ENCODE measurements at places on chromosomes 11 and 22. TPM values are rescaled to one million over a fixed set of nuclear protein-coding genes. Genes with fewer than 3 reads are reported as not detected.
A peak's percentile ranks its signal among the peaks of the same experiment; 100 is the strongest.

DNA sequence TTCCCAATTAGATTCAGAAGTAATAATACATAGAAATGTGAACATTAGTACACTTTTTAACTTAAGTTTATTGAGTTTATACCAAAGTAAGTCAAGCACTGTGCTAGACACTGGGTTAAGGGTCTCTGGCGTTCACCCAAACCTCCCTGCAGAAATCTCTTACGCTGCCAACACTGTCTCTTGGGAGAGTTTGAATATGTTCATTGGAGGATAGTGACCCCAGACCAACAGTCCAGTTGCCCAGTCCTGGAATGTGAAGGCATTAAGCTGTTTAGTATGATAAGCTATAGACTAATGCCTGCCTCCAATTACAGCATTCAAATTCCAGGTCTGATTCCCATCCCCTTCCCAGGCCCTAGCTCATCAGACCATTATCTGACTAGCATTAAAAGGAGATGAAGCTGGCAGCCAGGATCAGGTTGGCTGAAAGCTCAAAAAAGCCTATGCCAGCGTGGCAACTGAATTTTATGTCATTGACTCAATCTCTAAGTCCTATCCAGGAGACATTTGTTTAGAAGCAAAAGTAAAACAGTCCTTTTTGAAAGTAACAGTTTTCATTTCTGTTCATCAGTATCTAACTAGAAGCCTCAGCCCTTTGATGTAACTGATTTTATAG, 77.8 kb downstream of the SFI1 start:
- H3K4me1 ChIP-seq, result no peaks in the 10 kb centered on the region
- H3K36me3 ChIP-seq, result no peaks in the 10 kb centered on the region
- H3K4me3 ChIP-seq, result no peak overlapping the region
- H3K27me3 ChIP-seq, result no peaks in the 10 kb centered on the region
- DNase-seq, result no peak

OR6A2 gene
- total RNA-seq, result 0.57 TPM

GRCh38 chr11:92554688-92555087, 330.1 kb downstream of the FAT3 start:
- H3K27me3 ChIP-seq, result no peaks in the 10 kb centered on the region
- H3K36me3 ChIP-seq, result no peaks in the 10 kb centered on the region
- no peak overlapping the region for H3K4me3 ChIP-seq
- DNase-seq, result no peak

CASP12 gene
- 0.85 TPM for total RNA-seq

DNA sequence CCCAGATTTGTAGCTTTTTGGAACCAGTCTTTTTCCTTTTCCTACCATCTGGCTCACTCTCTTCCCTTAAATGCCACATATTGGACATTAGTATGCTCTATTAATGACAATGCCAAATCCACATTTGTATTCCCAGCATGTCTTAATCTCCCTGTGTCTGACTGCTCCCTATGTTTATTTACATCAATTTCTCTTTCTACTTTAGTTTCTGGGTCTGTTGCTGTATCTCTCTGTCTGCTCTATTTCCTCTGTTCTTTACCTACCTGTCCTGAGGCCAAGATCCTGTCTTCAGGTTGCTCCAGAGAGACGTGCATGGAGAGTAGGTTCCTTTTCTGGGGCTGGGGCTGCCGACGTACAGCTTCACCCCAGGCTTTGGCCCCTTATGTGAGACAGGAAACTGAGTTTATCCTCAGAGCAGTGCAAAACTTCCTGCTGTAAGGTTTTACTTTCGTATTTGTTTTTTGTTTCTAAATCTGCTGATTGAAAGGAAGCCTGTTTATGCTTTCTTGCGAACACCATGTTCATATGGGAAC, 25.6 kb downstream of the OR2AG2 start:
- H3K4me3 ChIP-seq, result no peak overlapping the region
- no peaks in the 10 kb centered on the region for H3K27me3 ChIP-seq
- DNase-seq, result no peak
- H3K36me3 ChIP-seq, result no peaks in the 10 kb centered on the region
- peak overlapping the region; percentile 45 for H3K27ac ChIP-seq

- no peaks in the 10 kb centered on the region for H3K27me3 ChIP-seq
- no peak overlapping the region for H3K27ac ChIP-seq
Measured at GRCh38 chr22:29569011-29569678, 11.8 kb downstream of the NIPSNAP1 start.

GLB1L2 gene
- total RNA-seq, result 60.0 TPM

DNA sequence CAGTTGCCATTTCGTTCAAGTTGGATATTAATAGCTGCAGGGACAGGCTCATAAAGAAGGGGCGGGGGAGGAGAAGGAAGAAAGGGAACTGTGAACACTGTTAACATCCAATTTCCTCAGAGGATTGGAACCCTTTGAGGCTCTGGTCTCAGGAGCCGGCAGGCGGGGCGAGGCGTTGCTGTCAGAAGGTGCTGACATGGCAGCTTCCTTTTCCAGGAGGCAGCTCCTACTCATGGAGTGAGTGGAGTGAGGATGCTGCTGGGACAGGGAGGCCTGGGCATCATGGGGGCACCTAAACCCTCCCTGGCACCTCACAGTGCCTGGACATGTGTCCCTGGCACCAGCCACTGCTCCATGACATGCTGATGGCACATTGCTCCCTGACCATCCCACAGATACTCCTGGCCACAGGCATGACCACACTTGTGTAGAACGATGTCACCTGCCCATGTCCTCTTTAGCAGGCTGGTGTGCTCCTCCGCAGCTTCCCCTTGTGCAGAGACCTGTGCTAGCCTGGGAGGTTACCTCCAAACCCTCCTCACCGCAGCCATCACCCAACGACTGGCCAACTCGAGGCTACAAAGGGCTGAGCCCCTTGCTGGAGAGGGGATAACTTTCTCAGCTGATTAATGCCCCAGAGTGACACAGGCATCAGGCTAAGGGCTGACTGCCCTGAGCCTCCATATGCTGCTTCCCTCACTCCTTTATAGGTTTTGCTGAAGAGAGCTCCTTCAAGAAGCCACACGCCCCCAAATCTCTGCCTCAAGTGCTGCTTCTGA, 79.6 kb upstream of the NECTIN1 start:
- no peak overlapping the region for H3K27ac ChIP-seq
- no peak overlapping the region for H3K4me3 ChIP-seq
- H3K27me3 ChIP-seq, result no peaks in the 10 kb centered on the region

GRCh38 chr11:76284161-76284560, 77.9 kb upstream of the WNT11 start:
- no peak overlapping the region for H3K4me3 ChIP-seq
- H3K4me1 ChIP-seq, result no peaks in the 10 kb centered on the region

FCHSD2 gene
- total RNA-seq, result 9.9 TPM

- H3K27ac ChIP-seq, result no peak overlapping the region
- no peaks in the 10 kb centered on the region for H3K36me3 ChIP-seq
- no peak for DNase-seq
- no peaks in the 10 kb centered on the region for H3K4me1 ChIP-seq
- no peak overlapping the region for H3K4me3 ChIP-seq
- H3K27me3 ChIP-seq, result no peaks in the 10 kb centered on the region
Measured at GRCh38 chr11:128832121-128832497, 35.0 kb downstream of the KCNJ1 start.

DNA sequence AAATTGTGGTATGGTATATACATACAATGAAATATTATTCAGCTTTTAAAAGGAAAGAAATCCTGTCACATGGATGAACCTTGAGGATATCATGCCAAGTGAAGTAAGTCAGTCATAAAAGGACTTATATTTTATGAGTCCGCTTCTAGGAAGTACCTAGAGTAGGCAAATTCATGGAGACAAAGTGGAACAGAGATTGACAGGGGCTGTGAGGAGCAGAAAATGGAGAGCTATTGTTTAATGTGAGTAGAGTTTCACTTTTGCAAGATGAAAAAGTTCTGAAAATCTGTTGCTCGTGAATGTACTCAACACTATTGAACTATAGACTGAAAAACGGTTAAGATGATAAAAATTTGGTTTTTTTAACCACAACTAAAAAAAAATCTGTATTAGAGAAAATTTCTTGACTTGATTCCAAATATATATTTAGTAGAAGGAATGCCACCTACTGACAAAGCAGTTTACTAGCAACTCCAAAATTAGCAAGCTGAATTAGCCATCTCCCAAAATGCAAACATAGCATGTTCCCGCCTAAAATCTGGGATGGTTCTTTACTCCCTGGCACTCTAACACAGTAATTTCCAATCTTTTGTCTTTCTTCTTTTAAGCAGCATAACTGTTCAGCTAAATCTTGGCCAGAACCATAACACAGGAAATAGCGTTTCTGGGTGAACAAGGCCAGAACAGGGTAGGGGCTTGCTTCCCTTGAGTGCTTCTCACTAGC, 1.5 kb downstream of the UFD1 start:
- H3K36me3 ChIP-seq, result peaks cover under 1% of the 10 kb centered on the region
- H3K27ac ChIP-seq, result peak overlapping the region; percentile 96
- no peak for DNase-seq
- H3K4me1 ChIP-seq, result peaks cover 5% of the 10 kb centered on the region

DNA sequence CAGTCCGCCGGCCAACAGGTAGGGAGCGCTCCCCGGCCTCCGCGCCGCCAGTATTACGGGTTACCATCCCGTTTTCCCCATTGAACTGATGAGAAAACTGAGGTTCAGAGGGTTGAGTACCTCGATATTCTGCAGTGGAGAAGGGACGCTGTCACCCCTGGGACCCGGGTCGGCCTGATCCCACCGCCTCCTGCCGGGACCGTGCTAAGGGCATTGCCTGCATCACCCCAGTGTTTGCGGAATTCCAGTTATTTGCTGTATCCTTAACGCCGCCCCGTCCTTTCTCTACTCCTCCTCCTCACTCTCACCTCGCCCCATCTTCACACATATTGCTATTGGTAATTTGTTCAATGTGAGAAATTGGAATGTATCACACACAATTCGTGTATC, 370 bp upstream of the A4GALT start:
- H3K4me1 ChIP-seq, result peaks cover 7% of the 10 kb centered on the region
- DNase-seq, result no peak
- H3K36me3 ChIP-seq, result no peaks in the 10 kb centered on the region
- peak overlapping the region; percentile 88 for H3K4me3 ChIP-seq
- H3K27ac ChIP-seq, result peak overlapping the region; percentile 91

GRCh38 chr11:40227730-40228129, 1231.7 kb downstream of the LRRC4C start:
- H3K4me1 ChIP-seq, result no peaks in the 10 kb centered on the region
- no peak overlapping the region for H3K4me3 ChIP-seq

GRCh38 chr11:87491381-87491780, 453.6 kb downstream of the TMEM135 start:
- H3K27ac ChIP-seq, result no peak overlapping the region
- no peak for DNase-seq
- no peak overlapping the region for H3K4me3 ChIP-seq
- no peaks in the 10 kb centered on the region for H3K4me1 ChIP-seq
- no peaks in the 10 kb centered on the region for H3K27me3 ChIP-seq
- no peaks in the 10 kb centered on the region for H3K36me3 ChIP-seq

BIK gene
- 68.4 TPM for total RNA-seq

DNA sequence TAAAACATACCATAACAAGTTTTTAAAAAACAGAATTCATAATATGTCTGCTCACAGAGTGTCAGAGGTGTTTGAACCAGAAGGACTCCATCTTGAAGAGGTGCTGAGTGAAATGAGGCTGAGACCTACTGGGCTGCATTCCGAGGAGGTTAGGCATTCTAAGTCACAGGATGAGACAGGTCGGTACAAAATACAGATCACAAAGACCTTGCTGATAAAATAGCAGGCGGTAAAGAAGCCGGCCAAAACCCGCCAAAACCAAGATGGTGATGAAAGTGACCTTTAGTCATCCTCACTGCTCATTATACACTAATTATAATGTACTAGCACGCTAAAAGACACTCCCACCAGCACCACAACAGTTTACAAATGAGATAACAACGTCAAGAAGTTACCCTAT, 116.4 kb downstream of the ARHGAP32 start:
- no peak overlapping the region for H3K4me3 ChIP-seq
- H3K27me3 ChIP-seq, result no peaks in the 10 kb centered on the region
- DNase-seq, result no peak
- no peak overlapping the region for H3K27ac ChIP-seq

GRCh38 chr11:109221190-109221589, 200.8 kb upstream of the C11orf87 start:
- H3K27ac ChIP-seq, result no peak overlapping the region
- H3K27me3 ChIP-seq, result no peaks in the 10 kb centered on the region
- no peaks in the 10 kb centered on the region for H3K4me1 ChIP-seq
- no peaks in the 10 kb centered on the region for H3K36me3 ChIP-seq

DNA sequence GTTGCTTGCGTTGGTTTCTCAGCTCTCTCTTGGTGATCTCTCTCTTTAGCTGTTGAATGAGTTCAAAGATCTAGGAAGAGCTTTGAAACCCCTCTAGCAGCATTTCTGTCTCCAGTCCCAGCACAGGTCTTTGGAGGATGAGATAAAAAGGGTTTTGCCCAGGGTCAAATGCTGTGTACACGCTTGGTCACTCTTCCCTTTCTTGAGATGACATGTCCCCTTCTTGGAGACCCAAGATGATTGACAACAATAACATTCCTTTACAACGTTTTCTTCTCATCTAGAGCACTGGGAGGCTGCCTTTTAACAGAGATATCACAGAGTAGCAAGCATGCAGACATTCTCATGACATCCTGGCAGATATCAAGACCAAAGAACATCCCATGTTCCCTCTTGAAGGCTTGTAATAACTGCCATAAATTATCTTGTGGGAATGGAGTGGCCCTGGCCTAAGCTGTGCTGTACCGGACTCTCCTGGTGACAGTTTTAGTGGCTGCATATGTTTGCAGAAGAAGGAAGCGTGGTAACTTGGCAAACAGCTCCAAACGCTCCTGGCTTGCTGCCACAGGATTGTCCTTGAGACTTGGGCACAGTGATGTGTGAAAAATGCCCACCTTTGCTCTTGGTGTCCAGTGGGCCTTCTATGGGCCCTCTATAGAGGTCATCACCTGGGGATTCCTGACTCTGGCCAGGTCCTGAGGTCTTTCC, 107.8 kb downstream of the PTPRJ start:
- DNase-seq, result peak; percentile 70
- peak overlapping the region; percentile 82 for H3K27ac ChIP-seq
- no peak overlapping the region for H3K4me3 ChIP-seq
- no peaks in the 10 kb centered on the region for H3K27me3 ChIP-seq
- peaks cover 18% of the 10 kb centered on the region for H3K4me1 ChIP-seq
- no peaks in the 10 kb centered on the region for H3K36me3 ChIP-seq

GRCh38 chr22:29391546-29391945, 3.2 kb upstream of the AP1B1 start:
- no peak for DNase-seq
- no peak overlapping the region for H3K4me3 ChIP-seq
- no peak overlapping the region for H3K27ac ChIP-seq
- no peaks in the 10 kb centered on the region for H3K27me3 ChIP-seq
- H3K4me1 ChIP-seq, result peaks cover 5% of the 10 kb centered on the region

C1QTNF4 gene
- 2.1 TPM for total RNA-seq

DNA sequence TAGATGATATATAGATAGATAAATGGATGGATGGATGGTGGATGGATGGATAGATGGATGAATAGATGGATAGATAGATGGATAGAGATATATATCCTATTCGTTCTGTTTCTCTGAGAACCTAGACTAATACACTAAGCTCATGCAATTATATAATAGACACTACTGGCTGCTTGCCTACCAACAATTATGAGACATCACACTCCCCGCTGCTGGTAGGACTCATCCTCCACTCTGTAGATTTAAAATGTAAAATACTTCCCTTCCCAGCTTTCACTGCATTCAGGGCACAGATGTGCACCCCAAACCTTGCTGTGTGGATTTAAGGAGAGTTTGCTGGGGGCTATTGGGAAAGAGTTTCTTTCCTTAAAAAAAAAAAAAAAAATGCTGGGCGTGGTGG, 28.3 kb upstream of the RCN1 start:
- no peak overlapping the region for H3K27ac ChIP-seq
- H3K4me3 ChIP-seq, result no peak overlapping the region
- H3K27me3 ChIP-seq, result no peaks in the 10 kb centered on the region
- H3K4me1 ChIP-seq, result no peaks in the 10 kb centered on the region
- H3K36me3 ChIP-seq, result no peaks in the 10 kb centered on the region

GRCh38 chr22:46855681-46856080, 93.2 kb downstream of the TBC1D22A start:
- no peak for DNase-seq
- no peaks in the 10 kb centered on the region for H3K27me3 ChIP-seq
- no peak overlapping the region for H3K4me3 ChIP-seq
- no peaks in the 10 kb centered on the region for H3K36me3 ChIP-seq
